ENCODE measurements at places on chromosomes 6 and 20. TPM values are rescaled to one million over a fixed set of nuclear protein-coding genes. Genes with fewer than 3 reads are reported as not detected.

The PCED1A gene
- total RNA-seq: 22.6 TPM

The KCNK5 gene
- 4.2 TPM for total RNA-seq

The ZNF184 gene
- 16.8 TPM for total RNA-seq

The EEF1A2 gene
- total RNA-seq: 0.12 TPM

The CRYBG1 gene
- total RNA-seq: 46.8 TPM

The BMP5 gene
- total RNA-seq: not detected

All from activated CD4-positive, alpha-beta T cell treated with anti-CD3 and anti-CD28 coated beads, Interleukin-2, amount 10 ng/mL, durations not matched to agents 7 days and 5 days (primary cell).